ENCODE measurements at places on chromosomes 13 and 19. TPM values are rescaled to one million over a fixed set of nuclear protein-coding genes. Genes with fewer than 3 reads are reported as not detected.

ZNF93 gene
- 5.1 TPM for total RNA-seq

ZNF787 gene
- 23.6 TPM for total RNA-seq

GRCh38 chr19:48290771-48291488 lies 21.0 kb downstream of the ZNF114 start:
- H3K27me3 ChIP-seq, result no peaks in the 10 kb centered on the region
- H3K27ac ChIP-seq, result no peak overlapping the region
- no peaks in the 10 kb centered on the region for H3K36me3 ChIP-seq
- peak overlapping the region; percentile 71 for H3K4me3 ChIP-seq

CLEC11A gene
- total RNA-seq, result 23.5 TPM

DNA sequence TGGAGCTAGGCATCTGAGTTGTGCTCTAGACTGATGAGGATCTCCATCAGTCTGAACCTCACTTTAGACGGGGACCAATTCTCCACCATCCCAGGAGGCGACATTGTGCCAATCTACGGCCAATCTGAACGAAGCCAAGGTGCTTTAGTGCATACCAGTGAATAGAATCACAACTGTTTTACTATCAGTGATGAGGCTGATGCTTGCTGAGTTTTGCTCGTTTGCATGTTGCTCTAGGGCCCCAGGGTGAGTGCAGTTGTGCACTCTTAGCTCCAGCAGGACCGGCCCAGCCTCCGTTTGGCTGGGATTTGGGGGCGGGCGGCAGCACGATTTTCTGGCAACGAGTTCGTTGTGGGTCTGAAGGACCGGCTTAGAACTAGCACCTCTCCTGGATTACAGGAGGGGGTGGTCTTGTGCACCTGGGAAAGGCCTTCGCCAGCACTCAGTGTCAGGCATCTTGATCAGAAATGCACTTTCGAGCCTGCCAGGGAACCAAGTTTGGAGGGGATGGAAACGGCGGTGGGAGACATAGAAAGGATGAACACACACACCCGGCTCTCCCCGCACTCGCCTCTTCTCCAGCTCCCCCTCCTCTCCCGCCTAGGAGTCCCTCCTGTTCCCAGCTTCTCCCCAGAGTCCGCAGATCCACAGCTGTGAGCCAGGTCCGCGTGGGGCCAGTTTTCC lies 4.4 kb downstream of the GSX1 start:
- H3K36me3 ChIP-seq, result no peaks in the 10 kb centered on the region
- no peak overlapping the region for H3K4me3 ChIP-seq
- DNase-seq, result peak; percentile 69
- no peak overlapping the region for H3K27ac ChIP-seq

NDUFA11 gene
- 265 TPM for total RNA-seq

NFIX gene
- 114 TPM for total RNA-seq

DNA sequence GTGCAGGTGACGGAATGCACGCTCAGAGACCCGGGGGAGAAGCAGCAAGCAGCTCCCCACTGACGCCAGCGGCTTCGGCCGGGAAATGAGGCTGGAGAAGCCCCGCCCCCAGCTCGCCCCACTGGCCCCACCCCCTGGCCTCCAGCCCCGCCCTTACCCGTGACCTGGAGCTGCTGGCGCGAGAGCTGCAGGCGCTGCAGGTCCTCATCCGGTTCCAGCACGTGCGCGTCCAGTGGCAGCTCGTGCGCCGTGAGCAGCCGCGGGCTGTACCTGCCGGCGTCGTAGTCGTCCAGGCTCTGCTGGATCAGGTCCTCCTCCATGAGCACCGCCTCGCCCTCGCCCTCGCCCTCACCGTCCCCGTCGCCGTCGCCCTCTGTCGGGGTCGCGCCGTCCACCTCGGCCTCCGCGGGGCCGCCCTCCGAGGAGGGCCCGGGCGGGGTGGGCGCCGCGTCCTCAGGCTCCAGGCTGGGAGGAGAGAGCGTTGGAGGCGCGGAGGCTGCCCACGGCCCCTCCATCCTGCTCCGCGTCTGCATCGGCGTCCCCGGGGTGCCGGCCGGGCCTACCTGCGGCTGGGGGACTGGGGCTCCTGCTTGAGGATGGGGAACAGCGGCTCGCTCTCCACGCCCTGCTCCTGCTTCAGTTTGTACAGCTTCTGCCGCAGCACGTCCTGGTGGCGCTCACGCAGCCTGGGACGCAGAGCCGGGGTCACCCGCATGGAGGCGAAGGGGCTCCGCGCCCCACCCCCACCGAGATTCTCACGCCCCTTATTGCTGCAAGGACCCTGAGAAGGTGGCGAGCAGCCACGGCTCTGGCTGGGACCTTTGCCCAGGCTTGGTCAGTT lies 6.4 kb upstream of the TBXA2R start:
- no peak overlapping the region for H3K27ac ChIP-seq
- H3K36me3 ChIP-seq, result peaks cover 13% of the 10 kb centered on the region
- DNase-seq, result no peak
- H3K27me3 ChIP-seq, result no peaks in the 10 kb centered on the region

PRX gene
- 2.7 TPM for total RNA-seq

- H3K36me3 ChIP-seq, result no peaks in the 10 kb centered on the region
- DNase-seq, result peak; percentile 92
- H3K4me3 ChIP-seq, result peak overlapping the region; percentile 69
- peak overlapping the region; percentile 88 for H3K27ac ChIP-seq
- H3K27me3 ChIP-seq, result no peaks in the 10 kb centered on the region
- H3K4me1 ChIP-seq, result peaks cover 40% of the 10 kb centered on the region
Measured at GRCh38 chr13:20713751-20714150, 10.3 kb downstream of the IL17D start.

DNA sequence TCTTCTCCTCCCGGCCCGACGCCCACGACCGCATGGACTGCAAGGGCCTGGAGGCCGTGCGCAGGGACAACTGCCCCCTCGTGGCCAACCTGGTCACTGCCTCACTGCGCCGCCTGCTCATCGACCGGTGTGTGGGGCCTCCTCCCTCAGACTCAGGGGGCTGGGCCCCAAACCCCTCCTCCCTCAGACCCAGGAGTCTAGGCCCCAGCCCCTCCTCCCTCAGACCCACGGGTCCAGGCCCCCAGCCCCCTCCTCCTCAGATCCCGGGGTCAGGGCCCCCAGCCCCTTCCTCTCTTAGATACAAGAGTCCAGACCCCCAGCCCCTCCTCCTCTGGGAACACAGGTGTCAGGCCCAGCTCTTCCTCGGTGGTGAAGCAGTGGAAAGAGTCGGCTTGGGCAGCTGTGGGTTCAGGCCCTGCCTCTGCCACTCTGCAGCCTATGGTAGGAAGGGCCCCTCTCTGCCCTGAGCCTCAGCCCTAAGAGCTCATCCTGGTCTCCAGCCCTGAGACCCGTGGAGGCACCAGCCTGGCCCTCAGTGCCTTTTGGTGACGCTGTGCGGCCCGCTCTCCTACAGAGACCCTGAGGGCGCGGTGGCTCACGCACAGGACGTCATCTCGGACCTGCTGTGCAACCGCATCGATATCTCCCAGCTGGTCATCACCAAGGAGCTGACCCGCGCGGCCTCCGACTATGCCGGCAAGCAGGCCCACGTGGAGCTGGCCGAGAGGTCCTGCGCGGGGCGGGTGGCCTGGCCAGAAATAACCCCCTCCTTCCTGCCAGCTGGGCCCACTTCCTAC lies 3.7 kb upstream of the SPIB start:
- H3K4me1 ChIP-seq, result no peaks in the 10 kb centered on the region
- H3K36me3 ChIP-seq, result no peaks in the 10 kb centered on the region
- no peak overlapping the region for H3K4me3 ChIP-seq
- H3K27ac ChIP-seq, result no peak overlapping the region

- peaks cover 65% of the 10 kb centered on the region for H3K36me3 ChIP-seq
- H3K27ac ChIP-seq, result no peak overlapping the region
- peak; percentile 76 for DNase-seq
- H3K4me3 ChIP-seq, result no peak overlapping the region
Measured at GRCh38 chr13:51759240-51759639, 44.7 kb downstream of the DHRS12 start.

DNA sequence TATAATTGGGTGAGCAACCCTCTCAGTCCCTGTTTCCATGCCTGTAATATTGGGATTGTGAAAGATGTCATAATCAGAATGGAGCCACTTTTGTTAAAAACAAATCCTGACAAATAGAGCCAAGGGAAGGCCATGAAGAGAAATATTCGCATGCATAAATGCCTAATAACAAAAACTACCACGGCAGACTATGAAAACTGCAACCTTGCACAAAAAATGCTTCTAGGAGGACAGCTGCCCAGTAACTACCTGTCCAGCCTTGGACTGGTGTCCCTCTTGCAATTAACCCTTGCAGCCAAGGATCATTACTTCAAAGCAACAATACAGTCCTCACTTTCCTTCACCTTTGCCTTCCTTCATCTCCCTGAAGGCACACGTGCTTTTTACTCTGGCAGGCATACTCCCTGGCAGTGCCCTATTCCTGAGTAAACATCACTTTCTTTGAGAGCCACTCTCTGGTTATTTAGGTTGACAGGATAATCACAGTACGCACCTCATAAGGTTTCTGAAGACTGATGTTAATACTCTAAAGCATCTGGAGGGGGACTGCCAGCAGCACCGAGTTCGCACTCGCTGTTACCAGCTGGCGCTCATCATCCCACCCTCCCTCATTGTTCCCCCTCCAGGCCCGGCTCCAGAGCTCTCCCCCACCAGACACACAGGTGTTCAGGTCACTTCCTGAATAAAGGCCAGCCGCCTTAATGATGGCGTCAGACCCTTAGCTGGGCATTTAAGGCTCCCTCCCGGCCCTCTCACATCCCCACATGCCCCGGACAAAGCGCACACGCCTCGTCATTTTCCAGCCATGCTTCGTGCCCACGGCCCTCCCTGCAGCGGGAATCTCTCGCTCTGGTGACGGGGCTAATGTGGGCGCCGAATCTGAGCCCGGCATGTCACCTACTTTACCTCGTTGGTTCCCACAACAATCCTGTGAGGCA lies 57.3 kb downstream of the CDADC1 start:
- H3K27me3 ChIP-seq, result no peaks in the 10 kb centered on the region
- no peaks in the 10 kb centered on the region for H3K36me3 ChIP-seq
- no peak overlapping the region for H3K4me3 ChIP-seq
- no peak for DNase-seq
- no peak overlapping the region for H3K27ac ChIP-seq
- H3K4me1 ChIP-seq, result peaks cover 21% of the 10 kb centered on the region

GRCh38 chr19:8132858-8133458 lies 16.4 kb downstream of the FBN3 start:
- DNase-seq, result peak; percentile 75
- no peak overlapping the region for H3K4me3 ChIP-seq
- H3K27me3 ChIP-seq, result no peaks in the 10 kb centered on the region
- no peaks in the 10 kb centered on the region for H3K36me3 ChIP-seq
- no peak overlapping the region for H3K27ac ChIP-seq

DNA sequence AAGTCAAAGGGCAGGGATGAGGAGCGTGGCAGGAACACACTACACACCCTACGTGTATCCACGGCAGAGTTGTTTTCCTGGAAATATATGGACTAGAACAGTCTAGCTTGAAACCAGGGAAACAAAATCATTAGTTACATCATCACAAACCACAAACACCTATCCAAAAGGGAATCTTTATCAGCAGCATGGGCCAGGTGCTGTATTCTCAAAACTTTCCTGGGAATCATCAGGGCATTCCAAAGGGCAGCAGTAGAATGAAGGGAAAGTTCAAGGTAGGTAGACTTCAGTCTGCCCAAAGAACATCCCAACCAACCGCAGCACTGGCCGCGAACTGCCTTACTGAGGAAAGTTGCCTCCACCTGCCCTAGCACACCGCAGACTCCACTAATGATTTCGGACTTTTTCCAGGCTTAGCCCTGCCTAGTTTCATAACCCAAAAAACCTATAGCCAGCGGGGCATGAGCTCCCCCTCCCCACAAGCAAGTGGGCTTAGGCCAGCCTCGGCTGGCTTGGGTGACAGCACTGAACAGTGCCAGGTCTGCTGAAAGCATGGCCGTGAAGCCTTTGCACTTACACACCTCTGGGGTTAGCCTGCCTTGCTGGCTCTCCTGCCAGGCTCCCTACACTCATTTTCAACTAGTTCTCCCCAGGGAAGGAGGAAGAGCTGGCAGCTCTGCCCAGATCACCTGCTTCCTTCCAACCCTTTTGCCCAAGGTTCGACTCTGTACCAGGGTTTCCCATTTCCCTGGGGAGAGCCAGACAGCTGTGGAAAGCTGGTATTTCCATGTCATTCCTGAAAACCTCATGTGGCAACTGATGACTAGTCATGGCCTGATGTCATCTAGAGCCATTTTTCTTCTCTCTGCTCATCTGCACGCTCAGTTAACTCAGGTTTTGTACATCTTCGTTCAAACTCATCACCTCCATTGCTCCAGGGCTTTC lies 77.3 kb upstream of the UBAC2 start:
- H3K4me3 ChIP-seq, result no peak overlapping the region
- DNase-seq, result peak; percentile 55
- peaks cover 24% of the 10 kb centered on the region for H3K4me1 ChIP-seq

DNA sequence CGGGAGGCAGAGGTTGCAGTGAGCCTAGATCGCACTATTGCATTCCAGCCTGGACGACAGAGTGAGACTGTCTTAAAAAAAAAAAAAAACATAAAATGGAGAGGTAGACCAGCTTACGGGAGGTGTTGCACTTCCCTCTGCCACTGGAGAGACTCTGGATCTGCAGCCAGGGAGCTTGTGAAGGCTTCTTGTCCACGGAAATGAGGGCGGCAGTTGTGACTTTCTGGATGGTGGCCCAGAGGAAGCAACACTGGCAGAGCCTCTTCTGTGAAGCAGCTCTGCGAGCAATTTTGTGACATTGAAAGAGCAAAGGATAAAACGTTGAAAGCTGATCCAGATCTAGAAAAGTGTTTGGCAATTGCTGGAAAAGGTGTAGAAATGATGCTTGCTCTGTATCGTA lies 10.4 kb downstream of the SPINT2 start:
- H3K36me3 ChIP-seq, result no peaks in the 10 kb centered on the region
- H3K27me3 ChIP-seq, result no peaks in the 10 kb centered on the region
- no peak overlapping the region for H3K27ac ChIP-seq

DNA sequence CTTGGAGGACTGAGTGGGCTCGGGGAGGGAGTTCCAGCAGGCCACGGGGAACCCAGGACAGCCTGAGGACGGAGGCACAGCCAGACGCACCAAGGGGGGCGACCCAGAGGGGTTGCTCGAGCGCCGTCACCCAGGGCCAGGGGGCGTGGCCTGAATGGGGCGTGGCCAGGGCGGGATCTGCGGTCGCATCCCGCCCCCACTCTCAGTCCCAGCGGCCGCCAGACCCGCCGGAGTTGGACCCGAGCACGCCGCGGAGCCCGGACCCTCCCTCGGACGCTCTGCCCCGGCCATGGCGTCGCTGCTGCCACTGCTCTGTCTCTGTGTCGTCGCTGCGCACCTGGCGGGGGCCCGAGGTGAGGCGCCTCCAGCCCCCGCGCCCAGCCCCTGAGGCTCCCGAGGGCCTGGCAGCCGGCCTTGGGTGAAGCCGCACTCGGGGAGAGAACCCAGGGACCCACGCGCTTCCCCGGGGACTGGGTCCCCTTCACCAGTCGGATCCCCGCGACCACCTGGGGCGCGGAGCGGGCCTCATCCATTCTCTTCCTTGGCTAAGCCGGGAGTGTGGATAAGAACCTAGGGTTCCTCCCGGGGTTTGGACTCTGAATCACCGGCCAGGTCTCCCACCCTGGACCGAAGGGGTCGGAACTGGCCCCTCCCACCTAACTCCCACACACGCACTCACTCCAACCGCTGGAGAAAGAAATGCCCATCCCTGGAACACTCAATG lies at the start of gene CILP2:
Gene CILP2 (plus strand): TSS at position 205 of the 724 bp plus-strand sequence. CDS start 85 bp downstream, at position 290.
- peaks cover 14% of the 10 kb centered on the region for H3K27me3 ChIP-seq
- H3K4me1 ChIP-seq, result peaks cover 11% of the 10 kb centered on the region
- H3K4me3 ChIP-seq, result peak within 1 kb of the TSS; percentile 53
- H3K27ac ChIP-seq, result no peak within 1 kb of the TSS
- H3K36me3 ChIP-seq, result no peaks in the 10 kb centered on the region
